NCI-H2081 treated with DMSO at 0.1 percent for 48 hours (cell line): ENCODE measurements at places on chromosomes 16 and 17.

DNA sequence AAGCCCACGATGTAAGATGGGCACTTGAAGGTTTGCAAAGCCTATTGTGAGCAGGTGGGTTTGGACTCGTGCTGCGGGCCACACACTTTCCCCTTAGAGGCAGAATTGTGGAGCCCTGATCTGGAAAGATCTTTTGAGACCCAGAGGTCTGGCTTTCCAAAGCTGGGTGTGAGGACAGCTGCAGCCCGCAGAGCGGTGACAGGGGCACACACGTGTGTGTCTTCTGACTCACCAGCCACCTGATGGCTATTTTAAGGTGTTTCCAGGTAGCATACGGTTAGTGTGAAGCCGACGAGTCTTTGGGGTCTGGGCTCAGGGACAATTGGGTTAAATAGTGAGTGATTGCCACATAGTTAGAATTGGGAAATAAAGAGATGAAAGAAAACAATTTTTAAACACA, 108.9 kb upstream of the GSE1 start:
- no peak for DNase-seq

DNA sequence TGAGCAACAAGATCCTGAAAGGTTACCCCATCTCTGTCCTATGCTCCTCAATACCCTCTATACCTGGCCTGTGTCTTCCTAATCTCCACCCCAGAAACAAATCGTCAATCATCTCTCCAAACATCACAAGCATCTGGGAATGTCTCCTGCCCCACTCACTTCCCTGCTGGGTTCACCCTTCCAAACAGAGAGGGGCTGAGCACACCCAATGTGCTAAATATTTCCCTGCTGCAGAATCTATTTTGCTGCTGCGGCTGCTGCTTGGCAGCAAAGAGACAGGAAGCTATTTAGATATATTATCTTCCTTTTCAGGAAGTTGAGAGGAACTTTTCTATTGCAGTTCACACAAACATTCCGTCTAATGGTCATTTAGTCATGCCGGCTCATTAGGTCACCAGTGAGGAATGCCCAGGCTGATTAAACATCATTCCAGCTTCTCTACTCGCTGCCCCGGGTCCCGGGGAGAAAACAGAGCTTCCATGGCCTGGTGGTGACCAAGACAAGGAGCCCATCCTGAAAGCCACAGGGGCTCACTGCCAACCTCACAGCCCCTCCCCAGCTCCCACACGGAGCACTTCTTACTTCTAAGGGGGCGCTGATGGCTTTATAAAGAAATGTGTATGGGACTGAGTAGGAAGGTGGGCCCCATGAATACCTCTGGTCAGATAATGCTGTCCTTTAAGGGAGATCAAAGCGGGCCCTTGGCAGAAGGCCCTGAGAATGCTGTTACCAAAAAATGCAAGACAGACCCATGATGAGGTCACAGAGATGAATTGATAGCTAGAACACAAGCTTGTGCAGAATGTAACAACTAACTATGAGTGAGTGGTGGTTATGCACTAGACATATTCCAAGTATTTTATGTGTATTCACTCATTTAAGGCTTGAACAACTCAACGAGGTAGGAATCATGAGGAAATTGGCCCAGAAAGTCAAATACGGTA, 218.3 kb downstream of the SOX9 start:
- no peak for DNase-seq

DNA sequence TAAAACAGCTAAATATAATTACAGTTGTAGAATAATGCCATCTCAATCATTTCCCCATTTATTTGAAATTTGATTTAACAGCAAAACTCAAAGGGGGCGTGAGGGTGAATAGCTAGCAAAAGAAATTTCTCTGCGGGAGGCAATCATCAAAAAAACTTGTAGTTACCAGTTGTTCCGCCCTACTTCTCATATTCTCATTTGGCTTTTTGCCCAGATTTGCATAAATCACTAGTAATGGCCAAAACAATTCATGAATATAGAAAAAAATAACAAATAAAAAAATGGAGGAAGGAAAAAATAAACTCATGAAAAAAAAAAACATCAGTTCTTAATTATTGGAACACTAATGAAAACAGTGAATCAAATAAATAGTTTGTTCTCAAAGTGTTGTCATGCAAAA, 722.6 kb upstream of the KIF2B start:
- DNase-seq, result no peak

DNA sequence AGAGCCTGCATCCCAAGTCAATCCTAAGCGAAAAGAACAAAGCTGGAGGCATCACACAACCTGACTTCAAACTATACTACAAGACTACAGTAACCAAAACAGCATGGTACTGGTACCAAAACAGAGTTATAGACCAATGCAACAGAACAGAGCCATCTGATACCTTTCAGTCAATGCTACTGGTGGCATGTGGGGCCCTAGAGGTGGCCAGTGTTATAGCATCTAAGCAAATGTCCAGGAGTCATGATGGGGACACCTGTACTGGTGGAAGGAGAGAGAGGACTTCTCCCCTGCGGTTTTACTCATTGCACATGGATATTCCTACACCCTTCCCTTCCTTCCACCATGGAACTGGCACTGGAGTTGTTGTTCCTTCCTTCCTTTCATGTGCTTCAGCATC, 6.0 kb upstream of the ASIC2 start:
- no peak for DNase-seq

- DNase-seq, result no peak
Observed at GRCh38 chr16:6375465-6376075, 957.1 kb upstream of the RBFOX1 start.

DNA sequence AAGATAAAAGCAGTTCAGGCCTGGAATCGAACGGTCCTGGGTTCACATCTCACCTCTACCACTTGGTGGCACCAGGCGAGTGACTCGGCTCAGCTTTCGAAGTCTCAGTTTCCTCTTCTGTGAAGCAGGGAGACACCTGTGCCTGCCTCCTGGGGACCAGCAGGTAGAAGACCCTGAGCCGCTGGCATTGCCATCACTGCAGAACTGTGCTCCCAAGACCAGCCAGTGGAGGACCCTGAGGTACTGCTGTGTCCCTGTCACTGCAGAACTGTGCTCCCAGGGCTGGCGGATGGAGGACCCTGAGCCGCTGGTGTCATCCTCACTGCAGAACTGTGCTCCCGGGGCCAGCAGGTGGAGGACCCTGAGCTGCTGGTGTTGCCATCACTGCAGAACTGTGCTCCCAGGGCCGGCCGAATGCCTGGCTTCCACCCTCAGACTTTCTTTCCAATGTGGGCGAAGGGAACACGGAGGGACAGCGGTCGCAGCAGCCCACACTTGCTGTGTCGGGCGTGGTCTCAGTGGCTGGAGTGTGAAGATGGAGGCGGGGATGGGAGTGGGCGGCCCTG, 8.7 kb upstream of the SLC7A5 start:
- DNase-seq, result no peak

GRCh38 chr17:72715906-72716572, 376.4 kb downstream of the SLC39A11 start:
- DNase-seq, result no peak

GRCh38 chr17:39222866-39223834, 2.6 kb downstream of the STAC2 start:
- no peak for DNase-seq

DNA sequence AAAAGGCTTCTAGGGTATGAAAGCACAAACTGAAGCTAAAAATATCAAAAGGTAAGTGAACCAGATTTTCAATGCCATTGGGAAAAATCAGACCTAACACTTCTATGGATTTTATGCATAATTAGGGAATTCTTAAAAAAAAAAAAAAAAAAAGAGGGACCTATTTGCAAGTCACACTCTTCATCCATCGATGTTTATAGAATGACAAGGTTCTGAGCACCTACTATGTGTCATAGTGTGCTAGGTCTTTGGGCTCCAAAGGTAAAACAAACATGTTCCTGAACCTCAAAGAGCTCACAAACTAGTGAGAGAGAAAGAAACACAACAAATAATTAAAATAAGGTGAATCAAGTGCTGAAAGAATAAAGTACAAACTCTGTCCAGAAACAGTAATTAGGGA, 1.9 kb downstream of the HEATR6 start:
- DNase-seq, result no peak

DNA sequence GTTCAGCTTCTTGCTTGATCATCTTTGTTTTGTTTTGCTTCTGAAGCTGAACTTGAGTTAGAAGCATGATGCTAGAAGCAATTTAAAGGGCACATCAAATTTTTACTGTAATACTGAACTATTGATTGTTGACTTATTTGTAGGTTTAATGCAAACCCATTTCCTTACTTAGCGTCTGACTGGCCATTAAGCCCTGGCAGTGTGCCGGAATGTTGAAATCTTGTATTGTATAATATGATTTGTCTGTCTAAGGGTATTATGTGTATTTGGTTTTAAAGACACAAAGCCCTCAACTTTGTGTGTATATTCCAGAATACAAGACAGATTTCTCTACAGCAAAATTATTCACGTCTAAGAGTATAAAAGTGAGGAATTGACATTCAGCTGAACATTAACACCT, 39.7 kb downstream of the NUP93 start:
- DNase-seq, result no peak

DNA sequence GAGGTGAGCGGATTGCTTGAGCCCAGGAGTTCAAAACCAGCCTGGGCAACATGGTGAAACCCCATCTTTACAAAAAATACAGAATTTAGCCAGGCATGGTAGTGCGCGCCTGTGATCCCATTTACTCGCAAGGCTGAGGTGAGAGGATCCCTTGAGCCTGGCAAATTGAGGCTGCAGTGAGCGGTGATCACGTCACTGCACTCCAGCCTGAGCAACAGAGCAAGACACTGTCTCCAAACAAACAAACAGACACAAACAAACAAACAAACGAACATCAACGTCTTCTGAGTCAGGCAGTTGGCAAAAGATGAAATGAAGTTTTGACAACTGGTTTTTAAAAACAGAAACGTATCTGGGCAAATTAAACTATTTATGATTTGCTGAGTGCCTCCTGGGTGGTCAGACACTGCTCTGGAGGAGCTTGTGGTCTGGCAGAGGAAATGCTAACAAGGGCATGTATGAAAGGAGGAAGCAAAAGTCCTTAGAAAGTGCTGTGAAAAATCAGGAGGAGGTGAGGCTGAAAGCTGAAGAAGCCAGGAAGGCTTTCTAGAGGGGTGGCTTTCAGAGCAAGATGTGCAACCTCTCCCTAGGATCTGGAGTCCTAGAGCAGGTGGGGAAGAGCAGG, 10.2 kb upstream of the KRT20 start:
- DNase-seq, result no peak

- no peak for DNase-seq
Observed at GRCh38 chr16:26598061-26598460, 468.7 kb upstream of the C16orf82 start.

DNA sequence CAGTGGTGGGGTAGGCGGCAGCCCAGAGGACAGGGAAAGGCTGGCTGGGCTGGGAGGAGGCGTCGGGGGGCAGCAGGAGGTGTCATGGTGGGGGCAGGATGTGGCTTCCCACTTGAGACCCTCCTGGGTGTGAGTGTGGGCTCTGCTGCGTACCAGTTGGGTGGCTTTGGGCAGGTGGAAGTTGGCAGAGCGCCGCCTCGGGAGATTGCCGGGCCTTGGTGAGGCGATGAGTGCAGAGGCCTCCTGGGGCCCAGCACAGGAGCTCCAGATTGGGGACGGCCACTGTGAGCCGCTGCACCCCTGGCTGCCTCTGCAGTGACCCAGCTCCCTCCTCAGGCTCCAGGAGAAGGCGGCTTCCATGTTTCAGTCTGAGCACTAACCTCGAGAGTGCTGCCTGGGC, 13.8 kb downstream of the GPT2 start:
- no peak for DNase-seq

DNA sequence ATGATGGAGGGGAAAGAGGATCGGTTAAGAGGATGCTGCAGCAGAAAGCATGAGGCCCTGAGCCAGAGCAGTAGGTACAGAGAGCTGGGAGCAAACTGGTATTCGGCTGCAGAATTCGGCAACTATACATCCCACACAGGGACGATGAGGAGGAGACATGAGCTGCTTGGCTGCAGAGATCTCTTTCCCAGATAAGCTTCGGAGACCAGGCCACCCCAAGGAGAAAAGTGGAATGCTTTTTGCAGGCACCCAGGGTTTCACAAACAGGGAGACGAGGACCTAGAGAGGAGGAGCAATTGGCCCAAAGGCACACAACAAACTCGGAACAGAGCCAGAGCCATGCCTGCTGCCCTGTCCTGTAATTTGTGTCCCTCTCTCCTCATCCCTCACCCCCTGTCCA, 62.0 kb downstream of the TMEM132E start:
- DNase-seq, result no peak

DNA sequence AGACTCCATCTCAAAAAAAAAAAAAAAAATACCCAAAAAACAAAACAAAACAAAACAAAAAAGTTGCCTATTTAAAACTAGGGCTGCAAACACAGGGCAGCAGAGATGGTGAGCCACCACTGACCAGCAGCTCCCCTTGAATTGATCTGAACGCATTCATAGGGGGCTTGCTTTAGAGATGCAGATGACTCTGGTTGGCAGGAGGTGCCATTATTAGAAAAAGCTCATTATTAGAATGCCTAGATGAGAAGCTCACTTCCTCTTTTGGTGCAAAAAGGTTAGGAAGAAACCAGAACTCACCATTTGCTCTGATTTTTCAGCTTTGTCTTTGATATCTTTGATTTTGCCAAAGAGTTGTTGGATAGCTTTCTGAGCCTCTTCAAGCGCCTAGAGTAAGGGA, 53.1 kb downstream of the VPS53 start:
- no peak for DNase-seq

- DNase-seq, result no peak
Observed at GRCh38 chr17:17849845-17850373, 13.1 kb upstream of the SREBF1 start.

GRCh38 chr17:11121341-11121985, 119.5 kb upstream of the SHISA6 start:
- no peak for DNase-seq

- DNase-seq, result no peak
Observed at GRCh38 chr17:17494870-17495535, 1.2 kb downstream of the RASD1 start.

- no peak for DNase-seq
Observed at GRCh38 chr17:61174310-61174709, 225.3 kb upstream of the TBX2 start.

DNA sequence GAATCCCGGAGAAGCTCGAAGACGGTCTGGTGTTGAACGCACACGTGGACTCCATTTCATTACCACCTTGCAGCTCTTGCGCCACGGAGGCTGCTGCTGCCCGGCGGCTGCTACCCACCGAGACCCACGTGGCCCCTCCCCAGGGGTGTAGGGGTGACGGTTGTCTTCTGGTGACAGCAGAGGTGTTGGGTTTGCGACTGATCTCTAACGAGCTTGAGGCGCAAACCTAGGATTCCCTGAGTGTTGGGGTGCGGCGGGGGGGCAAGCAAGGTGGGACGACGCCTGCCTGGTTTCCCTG, 1.7 kb upstream of the CBX4 start:
- DNase-seq, result no peak

GRCh38 chr17:48002916-48003416, 32.1 kb downstream of the CDK5RAP3 start:
- no peak for DNase-seq

- no peak for DNase-seq
Observed at GRCh38 chr17:18919963-18920362, 32.0 kb upstream of the SLC5A10 start.
